Umbilical cord (tissue), 2 donors: ENCODE measurements at places on chromosomes 4 and X. TPM values are rescaled to one million over a fixed set of nuclear protein-coding genes. Genes with fewer than 3 reads are reported as not detected.
A peak's percentile ranks its signal among the peaks of the same experiment; 100 is the strongest.

- DNase-seq: no peak
Measured at GRCh38 chrX:50168241-50168687, 32.5 kb downstream of the AKAP4 start.

DNA sequence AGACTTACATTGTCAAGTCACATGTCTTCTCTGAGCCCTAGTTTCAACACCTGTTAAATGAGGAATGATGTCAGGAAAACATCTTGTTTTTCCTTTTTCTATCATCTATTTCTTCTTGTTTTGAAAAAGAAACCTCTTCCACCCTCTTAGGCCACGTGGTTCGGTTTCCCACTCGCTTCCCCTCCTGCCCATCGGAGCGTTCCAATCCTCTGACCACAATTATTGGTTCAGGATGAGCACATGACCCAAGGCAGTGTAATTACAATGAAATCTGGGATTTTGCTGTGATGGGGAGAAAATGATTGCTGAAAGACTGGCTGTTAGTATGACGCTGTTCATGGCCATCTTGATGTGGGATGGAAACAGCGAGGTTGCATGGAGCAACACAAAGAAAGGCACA, 186.7 kb downstream of the UNC5C start:
- no peak for DNase-seq

DNA sequence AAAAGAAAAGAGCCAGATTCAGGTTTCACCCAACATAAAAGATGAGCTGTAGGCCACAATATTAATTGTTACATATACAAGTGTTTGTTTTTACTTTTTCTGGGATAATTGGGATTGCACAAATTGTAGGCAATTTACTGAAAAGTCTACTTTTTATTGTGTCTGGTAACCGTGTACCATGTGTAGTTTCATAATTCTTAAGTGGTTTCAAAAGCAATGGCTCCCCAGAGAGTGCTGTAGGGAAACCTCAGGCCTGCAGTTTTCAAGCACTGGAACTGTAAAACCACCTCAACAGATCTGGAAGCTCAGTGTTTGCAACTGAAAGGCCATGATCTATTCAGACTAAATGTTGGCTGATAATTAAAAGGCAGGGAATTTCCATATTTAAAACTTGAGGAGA, 53.9 kb upstream of the MMAA start:
- no peak for DNase-seq

DNA sequence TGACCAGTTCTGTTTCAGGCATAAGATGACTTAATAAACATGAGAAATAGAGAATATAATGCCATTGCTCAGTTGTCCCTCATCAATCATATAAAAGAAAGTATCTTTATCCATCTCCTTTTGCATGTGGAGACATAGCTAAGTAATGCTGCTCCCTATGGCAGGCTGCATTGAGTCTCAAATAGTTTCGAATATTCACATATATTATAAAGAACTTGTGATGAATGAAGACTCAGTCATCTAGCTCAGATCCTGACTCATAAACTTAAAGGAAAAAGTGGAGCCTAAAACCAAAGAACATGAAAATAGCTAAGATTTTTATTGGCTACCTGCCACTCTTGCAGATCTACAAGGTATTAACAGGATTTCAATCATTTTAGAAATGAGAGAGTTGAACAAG, 11.7 kb upstream of the TLL1 start:
- no peak for DNase-seq

DNA sequence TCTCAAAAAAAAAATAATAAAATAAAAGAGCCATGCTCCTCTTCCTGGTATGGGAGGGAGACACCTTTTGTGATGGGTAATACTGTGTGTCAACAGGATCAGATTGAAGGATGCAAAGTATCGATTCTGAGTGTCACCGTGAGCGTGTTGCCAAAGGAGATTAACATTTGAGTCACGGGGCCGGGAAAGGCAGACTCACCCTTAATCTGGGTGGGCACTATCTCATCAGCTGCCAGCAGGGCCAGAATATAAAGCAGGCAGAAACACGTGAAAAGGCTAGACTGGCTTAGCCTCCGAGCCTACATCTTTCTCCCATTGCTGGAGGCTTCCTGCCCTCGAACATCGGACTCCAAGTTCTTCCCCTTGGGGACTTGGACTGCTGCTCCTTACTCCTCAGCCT, 95.4 kb downstream of the SHOX start:
- DNase-seq: no peak

GRCh38 chr4:109816082-109816442, 500 bp downstream of the GAR1 start:
- DNase-seq: no peak

DNA sequence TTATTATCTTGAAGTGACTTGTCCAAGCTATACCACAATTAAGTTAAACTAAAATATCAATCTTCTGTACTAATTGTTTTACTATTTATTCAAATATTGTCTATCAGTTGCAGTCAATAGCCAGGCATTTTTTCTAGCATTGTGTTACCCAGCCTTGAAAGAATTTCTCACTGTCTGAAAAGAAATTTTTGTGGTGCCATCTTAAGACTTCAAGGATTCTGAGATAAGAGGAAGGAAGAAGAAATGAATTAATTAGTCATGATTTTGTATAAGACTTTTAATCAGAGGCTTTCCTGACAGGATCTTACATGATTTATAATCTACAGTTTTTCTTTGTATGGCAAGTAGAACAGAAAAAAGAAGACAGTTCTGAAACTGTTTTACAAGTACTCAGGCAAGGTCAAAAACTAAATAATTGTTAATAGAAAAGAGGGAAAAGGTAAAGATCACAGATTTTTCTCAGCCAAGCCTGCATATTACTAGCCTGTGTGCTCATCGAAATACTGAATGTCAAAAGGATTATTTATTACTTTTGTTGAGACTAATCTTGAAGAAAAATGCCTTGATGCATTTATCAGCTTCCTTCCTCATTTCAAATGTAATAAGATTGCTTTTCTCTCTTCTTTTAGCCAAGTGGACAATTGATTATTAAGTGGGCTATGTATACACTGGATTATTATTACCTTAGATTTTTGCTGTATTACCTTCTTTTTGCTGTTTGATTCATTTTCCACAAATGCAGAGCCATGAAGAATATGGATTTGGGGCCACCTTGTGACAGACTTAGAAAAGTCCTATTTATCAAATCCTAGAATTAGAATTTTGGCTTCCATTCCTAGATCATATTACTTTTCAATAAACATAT, 53.8 kb downstream of the CXCL1 start:
- peak; percentile 33 for DNase-seq

DNA sequence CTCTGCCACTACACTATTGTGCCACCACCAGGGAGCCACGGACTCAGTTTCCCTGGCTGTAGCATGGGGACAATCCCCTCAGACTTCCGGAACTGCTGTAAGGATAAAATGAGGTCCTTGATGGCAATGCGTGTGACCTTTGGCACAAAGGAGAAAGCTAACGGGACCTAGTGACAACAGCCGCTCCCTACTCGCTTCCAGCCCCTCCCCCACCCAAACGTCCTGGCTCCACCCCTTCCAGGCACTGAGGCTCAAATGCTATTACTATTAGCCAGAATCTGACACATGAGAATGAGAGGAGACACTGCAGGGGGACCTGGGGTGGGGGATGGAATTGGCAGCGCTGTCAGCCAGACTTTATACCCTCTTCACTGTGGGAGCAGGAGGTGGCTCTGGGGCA, 5.4 kb upstream of the DUSP9 start:
- DNase-seq: no peak

- DNase-seq: no peak
Measured at GRCh38 chr4:996030-996996, 3.1 kb upstream of the SLC26A1 start.

Gene L1CAM
- 18.8 TPM for total RNA-seq

Gene PHEX
- total RNA-seq: 0.24 TPM

Gene IGFBP7
- 999 TPM for total RNA-seq
